ENCODE measurements at places on chromosomes 1 and 21. TPM values are rescaled to one million over a fixed set of nuclear protein-coding genes. Genes with fewer than 3 reads are reported as not detected.

The LRRC38 gene
- not detected for total RNA-seq

The ADCY10 gene
- total RNA-seq, result 0.20 TPM

The CR1L gene
- total RNA-seq, result 0.60 TPM

The NCAM2 gene
- total RNA-seq, result not detected

The CNKSR1 gene
- 4.8 TPM for total RNA-seq

The RAP1A gene
- total RNA-seq, result 93.8 TPM

The P3R3URF gene
- not detected for total RNA-seq

The SMIM1 gene
- total RNA-seq, result 3.8 TPM

The OR6N2 gene
- total RNA-seq, result not detected

The STYXL2 gene
- not detected for total RNA-seq

The CD53 gene
- total RNA-seq, result 522 TPM

The C1orf21 gene
- total RNA-seq, result 0.09 TPM

- H3K27ac ChIP-seq, result no peak overlapping the region
- H3K4me1 ChIP-seq, result peaks cover 3% of the 10 kb centered on the region
- H3K4me3 ChIP-seq, result no peak overlapping the region
- H3K36me3 ChIP-seq, result no peaks in the 10 kb centered on the region
Measured at GRCh38 chr1:26986658-26987057, 6.8 kb upstream of the TRNP1 start.

DNA sequence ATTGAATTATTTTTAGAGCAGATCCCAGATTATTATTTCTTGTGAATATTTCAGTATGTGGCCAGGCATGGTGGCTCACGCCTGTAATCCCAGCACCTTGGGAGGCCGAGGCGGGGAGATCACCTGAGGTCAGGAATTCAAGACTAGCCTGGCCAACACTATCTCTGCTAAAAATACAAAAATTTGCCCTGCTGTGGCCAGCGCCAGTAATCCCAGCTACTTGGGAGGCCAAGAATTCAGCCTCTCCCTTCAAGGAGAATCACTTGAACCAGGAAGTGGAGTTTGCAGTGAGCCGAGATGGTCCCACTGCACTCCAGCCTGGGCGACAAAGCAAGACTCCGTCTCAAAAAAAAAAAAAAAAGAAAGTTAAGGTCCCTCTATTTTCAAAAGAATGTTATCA lies 4.3 kb downstream of the OSBPL9 start:
- no peaks in the 10 kb centered on the region for H3K27me3 ChIP-seq
- peaks cover 4% of the 10 kb centered on the region for H3K36me3 ChIP-seq
- H3K27ac ChIP-seq, result no peak overlapping the region
- DNase-seq, result no peak

GRCh38 chr1:12191242-12192032 lies 24.6 kb downstream of the TNFRSF1B start:
- H3K27ac ChIP-seq, result no peak overlapping the region
- DNase-seq, result no peak
- H3K36me3 ChIP-seq, result peaks cover 77% of the 10 kb centered on the region
- peaks cover 36% of the 10 kb centered on the region for H3K4me1 ChIP-seq
- H3K4me3 ChIP-seq, result no peak overlapping the region

DNA sequence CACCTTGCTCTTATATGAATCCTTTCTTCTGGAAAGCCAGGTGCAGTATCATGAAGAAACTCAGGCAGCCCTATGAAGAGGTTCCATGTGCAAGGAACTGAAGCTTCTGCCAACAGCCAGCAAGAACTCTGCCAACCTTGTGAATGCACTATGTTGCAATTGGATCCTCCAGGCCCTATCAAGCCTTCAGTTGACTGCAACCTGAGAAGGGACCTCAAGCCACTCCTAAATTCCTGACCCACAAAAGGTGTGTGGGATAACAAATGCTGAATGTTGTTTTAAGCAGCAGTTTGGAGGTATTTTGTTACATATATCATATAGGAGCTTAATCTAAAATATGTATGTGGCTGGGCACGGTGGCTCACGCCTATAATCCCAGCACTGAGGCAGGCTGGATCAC lies 84.0 kb downstream of the RERE start:
- no peaks in the 10 kb centered on the region for H3K27me3 ChIP-seq
- DNase-seq, result no peak
- H3K27ac ChIP-seq, result no peak overlapping the region
- H3K4me3 ChIP-seq, result no peak overlapping the region

- peak; percentile 67 for DNase-seq
- H3K36me3 ChIP-seq, result no peaks in the 10 kb centered on the region
- H3K27ac ChIP-seq, result no peak overlapping the region
- peaks cover 20% of the 10 kb centered on the region for H3K27me3 ChIP-seq
- H3K4me3 ChIP-seq, result peak overlapping the region; percentile 56
- peaks cover 19% of the 10 kb centered on the region for H3K4me1 ChIP-seq
Measured at GRCh38 chr1:31617916-31618746, 642 bp downstream of the HCRTR1 start.

DNA sequence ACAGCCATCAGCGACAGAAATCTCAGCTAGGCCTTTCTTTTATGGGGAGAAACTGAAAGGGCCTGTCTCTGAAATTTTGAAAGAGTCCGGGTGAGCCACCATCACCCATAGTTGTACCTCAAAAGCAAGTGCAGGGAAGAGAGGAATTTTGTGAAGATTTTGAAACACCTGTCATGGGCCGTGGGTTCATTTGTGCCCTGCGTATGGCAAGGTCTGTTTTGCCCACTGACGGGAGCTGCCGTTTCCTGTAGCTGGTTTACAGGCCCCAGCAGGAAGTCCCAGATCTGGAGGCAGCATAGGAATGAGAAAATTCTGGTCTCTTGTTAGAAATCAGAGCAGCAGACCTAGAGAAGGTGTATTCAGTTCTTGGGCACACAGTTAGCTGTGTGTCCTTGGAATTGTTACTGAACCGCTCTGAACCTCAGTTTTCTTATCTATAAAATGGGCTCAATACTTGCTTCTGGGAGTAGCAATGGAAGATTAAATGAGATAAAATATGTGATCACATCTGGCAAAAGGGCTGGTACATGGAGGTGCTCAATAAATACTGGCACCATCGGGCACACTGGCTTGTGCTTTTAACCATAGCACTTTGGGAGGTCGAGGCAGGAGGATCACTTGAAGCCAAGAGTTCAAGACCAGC lies 52.5 kb downstream of the MAN1C1 start:
- no peak overlapping the region for H3K4me3 ChIP-seq
- no peaks in the 10 kb centered on the region for H3K4me1 ChIP-seq
- H3K27ac ChIP-seq, result no peak overlapping the region
- peaks cover 9% of the 10 kb centered on the region for H3K27me3 ChIP-seq

- no peaks in the 10 kb centered on the region for H3K36me3 ChIP-seq
- H3K4me3 ChIP-seq, result no peak overlapping the region
- no peaks in the 10 kb centered on the region for H3K27me3 ChIP-seq
- DNase-seq, result no peak
Measured at GRCh38 chr21:40177979-40178378, 310.7 kb downstream of the PCP4 start.

DNA sequence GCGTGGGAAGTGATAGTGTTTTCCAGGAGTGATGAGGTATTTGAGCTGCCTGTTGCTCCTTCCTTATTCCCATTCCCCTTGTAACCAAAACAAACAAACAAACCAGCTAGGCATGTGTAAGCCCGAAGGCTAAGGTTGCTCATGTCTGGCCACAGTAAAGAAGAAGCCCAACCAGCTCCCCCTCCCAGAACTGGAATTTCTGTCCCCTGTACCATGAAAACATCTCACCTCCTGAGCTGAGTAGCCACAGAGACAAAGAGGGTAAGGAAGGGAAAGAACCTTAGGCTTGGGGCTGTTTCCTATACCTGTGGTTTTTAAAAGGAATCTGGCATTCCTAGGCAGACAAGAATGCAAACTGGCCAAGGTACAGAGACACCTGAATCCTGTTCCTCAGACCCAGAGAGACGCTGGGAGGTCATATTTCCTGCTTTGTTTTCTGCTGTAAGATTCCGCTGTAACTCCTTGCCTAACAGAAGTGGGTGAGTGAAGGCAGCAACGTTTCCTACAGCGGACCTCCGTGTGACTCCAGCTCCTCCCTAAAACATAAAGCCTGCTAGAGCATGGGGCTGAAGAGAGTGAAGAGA lies 41.7 kb upstream of the RAB4A start:
- DNase-seq, result no peak
- H3K27ac ChIP-seq, result no peak overlapping the region
- H3K4me1 ChIP-seq, result peaks cover 8% of the 10 kb centered on the region
- peaks cover 50% of the 10 kb centered on the region for H3K27me3 ChIP-seq

GRCh38 chr1:193558491-193559028 lies 372.1 kb upstream of the B3GALT2 start:
- H3K36me3 ChIP-seq, result no peaks in the 10 kb centered on the region
- H3K27me3 ChIP-seq, result no peaks in the 10 kb centered on the region
- no peak for DNase-seq
- no peak overlapping the region for H3K4me3 ChIP-seq
- H3K4me1 ChIP-seq, result peaks cover 7% of the 10 kb centered on the region
- H3K27ac ChIP-seq, result no peak overlapping the region

DNA sequence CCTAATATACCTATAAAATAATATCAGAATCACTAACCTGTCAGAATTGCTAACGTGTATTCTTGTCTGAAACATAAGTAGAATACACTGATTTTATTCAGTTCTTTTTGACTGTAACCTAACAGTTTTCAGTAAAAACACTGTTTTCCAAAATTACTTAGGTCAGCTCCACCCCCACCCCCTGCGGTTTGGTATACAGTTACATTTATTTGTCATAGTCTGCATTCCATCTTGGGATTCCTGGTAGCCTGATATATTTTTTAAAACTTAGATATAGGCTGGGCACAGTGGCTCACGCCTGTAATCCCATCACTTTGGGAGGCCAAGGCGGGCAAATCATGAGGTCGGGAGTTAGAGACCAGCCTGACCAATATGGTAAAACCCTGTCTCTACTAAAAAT lies 19.8 kb upstream of the ABCD3 start:
- no peak overlapping the region for H3K27ac ChIP-seq
- peaks cover 12% of the 10 kb centered on the region for H3K27me3 ChIP-seq
- H3K4me1 ChIP-seq, result no peaks in the 10 kb centered on the region
- no peak overlapping the region for H3K4me3 ChIP-seq

DNA sequence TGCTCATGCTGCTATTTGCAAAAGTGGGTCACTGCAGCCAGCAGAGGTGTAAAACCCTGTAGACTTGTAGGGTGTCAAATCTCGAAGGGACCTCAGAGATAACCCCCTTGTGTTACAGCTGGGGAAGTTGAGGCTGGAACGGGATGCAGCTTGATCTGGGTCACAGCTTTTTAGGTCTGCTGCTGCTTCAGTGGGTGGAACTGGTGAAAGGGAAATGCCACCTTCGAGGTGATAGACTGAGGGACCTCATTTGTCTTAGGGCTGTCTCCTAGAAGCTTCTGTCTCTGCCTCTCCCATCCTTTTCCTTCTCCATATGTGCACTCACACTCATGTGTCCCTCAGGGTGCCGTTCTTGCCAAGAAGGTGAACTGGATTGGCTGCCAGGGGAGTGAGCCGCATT lies 35.4 kb downstream of the QSOX1 start:
- no peaks in the 10 kb centered on the region for H3K4me1 ChIP-seq
- no peak overlapping the region for H3K4me3 ChIP-seq
- no peak overlapping the region for H3K27ac ChIP-seq
- DNase-seq, result no peak
- H3K36me3 ChIP-seq, result peaks cover 55% of the 10 kb centered on the region

DNA sequence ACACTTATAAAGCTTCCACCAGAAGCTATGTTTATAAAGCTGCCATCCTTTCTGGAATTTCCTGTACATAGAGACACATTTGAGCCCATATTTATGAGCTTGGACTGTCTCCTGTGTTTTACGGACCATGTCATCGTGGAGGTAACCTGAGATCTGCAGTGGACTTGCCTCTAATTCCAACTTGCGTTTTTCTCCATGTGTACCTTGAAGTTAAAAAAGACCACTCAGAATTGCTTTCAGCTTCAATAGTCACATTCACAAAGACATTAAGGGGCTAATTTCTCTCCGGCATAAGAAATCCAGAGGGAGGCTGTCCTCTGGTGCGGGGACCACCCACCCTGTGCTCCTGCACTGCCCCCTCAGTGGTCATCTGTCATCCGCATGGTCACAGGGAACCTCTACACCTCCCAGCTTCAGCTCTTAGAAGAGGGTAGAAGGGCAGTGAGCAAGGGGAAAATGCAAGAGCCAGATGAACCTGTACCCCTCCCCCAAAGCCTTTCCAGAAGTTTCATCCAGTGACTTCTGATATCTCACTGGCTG lies 521.4 kb upstream of the CAMK1G start:
- H3K4me3 ChIP-seq, result no peak overlapping the region
- DNase-seq, result no peak
- H3K27me3 ChIP-seq, result no peaks in the 10 kb centered on the region
- H3K27ac ChIP-seq, result no peak overlapping the region
- H3K4me1 ChIP-seq, result no peaks in the 10 kb centered on the region
- no peaks in the 10 kb centered on the region for H3K36me3 ChIP-seq

- H3K27me3 ChIP-seq, result no peaks in the 10 kb centered on the region
- H3K36me3 ChIP-seq, result no peaks in the 10 kb centered on the region
- peaks cover 19% of the 10 kb centered on the region for H3K4me1 ChIP-seq
- H3K27ac ChIP-seq, result no peak overlapping the region
Measured at GRCh38 chr21:14752345-14752909, 206.3 kb upstream of the SAMSN1 start.

DNA sequence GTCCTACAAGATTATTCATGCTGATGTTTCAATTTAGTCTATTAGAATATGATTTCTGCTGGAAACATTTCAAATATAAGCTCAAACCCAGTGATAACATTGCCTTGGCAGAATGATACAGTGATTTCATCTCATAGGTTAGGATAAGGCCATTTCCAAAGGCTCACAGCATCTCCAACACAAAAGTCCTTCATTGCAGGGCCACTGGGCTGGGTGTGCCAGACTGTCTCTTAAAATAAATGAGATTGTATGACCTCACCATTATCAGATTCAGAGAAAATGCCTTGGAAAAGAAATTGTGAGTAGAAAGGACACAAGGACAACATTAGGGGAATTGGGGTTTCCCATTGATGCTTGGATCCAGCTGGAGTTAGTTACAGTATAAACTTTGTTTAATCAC lies 30.4 kb downstream of the NGF start:
- H3K36me3 ChIP-seq, result no peaks in the 10 kb centered on the region
- H3K27me3 ChIP-seq, result peaks cover 2% of the 10 kb centered on the region
- no peak for DNase-seq

GRCh38 chr1:1847061-1847850 lies 43.6 kb downstream of the GNB1 start:
- peaks cover 29% of the 10 kb centered on the region for H3K36me3 ChIP-seq
- DNase-seq, result no peak
- H3K27me3 ChIP-seq, result no peaks in the 10 kb centered on the region
- peak overlapping the region; percentile 38 for H3K4me3 ChIP-seq
- peaks cover 74% of the 10 kb centered on the region for H3K4me1 ChIP-seq

GRCh38 chr1:206014601-206015000 lies 9.1 kb downstream of the CTSE start:
- no peaks in the 10 kb centered on the region for H3K36me3 ChIP-seq
- peaks cover 27% of the 10 kb centered on the region for H3K4me1 ChIP-seq
- no peaks in the 10 kb centered on the region for H3K27me3 ChIP-seq
- H3K4me3 ChIP-seq, result no peak overlapping the region
- no peak for DNase-seq

GRCh38 chr1:172120381-172120780 lies 279.1 kb downstream of the DNM3 start:
- H3K27me3 ChIP-seq, result no peaks in the 10 kb centered on the region
- H3K4me1 ChIP-seq, result peaks cover 24% of the 10 kb centered on the region

- DNase-seq, result no peak
- H3K27ac ChIP-seq, result no peak overlapping the region
- no peaks in the 10 kb centered on the region for H3K36me3 ChIP-seq
- H3K27me3 ChIP-seq, result no peaks in the 10 kb centered on the region
Measured at GRCh38 chr1:105585791-105586190, 1470.7 kb upstream of the PRMT6 start.

Measured in activated B cell treated with CpG ODN at 0.5 μM for 24 hours (primary cell).